Stimulated activated CD4-positive, alpha-beta T cell treated with anti-CD3 and anti-CD28 coated beads, Interleukin-15, amount 100 ng/mL, for 24 hours (primary cell): ENCODE measurements at places on chromosomes 2 and 18.
A peak's percentile ranks its signal among the peaks of the same experiment; 100 is the strongest.

- peak; percentile 22 for DNase-seq
Observed at GRCh38 chr2:174633623-174633930, 36.0 kb upstream of the WIPF1 start.

- DNase-seq, result no peak
Observed at GRCh38 chr2:42794271-42795046, 2.1 kb upstream of the HAAO start.

DNA sequence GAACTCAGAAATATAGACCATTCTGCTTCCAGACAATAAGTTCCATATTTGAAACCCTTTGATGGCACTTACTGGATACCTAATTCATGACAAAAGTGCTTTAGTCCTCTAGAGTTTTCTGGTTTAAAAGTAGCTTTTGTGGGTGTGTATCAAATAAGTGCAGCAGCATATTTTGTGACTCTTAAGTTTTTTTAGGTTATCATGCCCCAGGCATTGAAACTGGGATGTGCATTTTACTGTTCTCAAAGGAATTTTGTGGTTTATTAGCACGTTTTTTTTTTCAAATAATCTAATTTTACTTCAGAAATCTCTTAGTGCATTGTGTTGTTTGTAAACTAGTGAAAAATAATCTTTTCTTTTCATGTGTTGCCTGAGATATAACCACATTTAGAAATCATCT, 1.5 kb downstream of the XRCC5 start:
- no peak for DNase-seq

DNA sequence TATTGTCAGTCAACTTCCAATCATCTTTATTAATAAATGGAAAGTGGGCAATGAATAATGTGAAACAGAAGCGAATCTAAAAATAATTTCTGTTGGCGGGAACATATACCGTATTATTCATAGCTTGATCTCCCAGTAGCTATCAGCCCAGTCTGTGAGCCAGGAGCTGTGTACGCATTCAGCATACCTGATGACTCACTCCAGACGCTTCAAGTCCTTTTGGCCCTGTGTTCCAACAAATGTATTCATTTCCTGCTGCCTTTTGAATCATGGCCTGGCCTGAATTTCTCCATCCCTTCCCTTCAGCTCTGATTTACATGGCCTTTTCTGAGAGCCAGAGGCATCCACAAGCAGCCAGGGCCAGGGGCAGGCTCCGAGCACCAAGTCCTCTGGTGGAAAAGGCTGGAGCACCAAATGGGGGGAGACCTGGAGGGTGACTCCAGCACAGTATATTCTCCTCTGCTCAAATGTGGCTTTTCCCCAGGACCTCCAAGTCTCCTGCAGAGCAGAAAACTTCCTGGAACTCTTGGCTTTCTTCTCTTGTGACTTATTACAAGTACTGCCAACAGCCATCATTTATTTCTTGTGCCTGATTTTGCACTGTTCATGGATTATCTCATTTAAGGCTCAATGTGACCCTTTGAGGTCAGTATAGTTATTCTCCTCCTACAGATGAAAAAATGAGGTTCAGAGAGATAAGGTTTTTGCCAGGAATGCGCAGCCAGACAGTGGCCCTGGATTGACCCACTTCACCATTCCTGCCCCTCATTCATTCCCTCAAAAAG, 108.7 kb downstream of the EN1 start:
- DNase-seq, result no peak

DNA sequence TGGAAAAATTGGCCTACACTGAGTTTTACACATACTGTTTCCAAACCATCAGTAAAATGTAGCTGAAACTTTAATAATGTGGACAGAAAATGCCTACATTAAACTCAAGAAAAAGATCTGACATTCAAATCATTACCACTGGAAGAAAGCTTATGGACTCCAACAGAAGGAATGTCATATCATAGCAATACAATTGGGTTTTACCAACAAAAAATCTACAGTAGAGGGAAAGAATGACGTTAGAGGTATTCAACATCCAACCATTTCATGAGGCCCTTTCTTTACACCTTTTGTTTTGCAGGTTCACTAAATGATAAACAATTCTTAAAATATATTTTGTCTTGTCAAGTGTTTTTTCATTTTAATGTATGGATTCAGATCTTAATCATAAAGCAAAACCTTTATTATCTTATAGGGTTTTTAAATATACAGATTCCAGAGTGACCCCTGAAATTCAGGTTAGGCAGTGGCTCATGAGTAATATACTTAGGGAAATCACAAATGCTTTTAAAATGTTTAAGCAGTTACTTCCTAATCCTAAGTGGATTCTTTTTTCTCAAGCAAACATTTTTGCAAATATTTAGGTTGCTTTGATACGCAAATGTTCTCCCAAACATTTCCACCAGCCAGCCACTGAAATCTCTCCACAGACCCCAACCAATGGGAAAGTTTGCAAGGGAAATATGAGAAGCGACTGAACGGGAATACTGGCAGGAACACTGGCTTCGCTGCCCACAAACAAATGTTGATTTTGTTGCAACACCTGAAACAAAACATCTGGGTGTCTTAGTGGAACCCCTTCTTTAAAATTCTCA, 168.7 kb downstream of the TCF4 start:
- DNase-seq, result no peak

GRCh38 chr2:212540341-212540740, 1.7 kb upstream of the ERBB4 start:
- DNase-seq, result no peak

DNA sequence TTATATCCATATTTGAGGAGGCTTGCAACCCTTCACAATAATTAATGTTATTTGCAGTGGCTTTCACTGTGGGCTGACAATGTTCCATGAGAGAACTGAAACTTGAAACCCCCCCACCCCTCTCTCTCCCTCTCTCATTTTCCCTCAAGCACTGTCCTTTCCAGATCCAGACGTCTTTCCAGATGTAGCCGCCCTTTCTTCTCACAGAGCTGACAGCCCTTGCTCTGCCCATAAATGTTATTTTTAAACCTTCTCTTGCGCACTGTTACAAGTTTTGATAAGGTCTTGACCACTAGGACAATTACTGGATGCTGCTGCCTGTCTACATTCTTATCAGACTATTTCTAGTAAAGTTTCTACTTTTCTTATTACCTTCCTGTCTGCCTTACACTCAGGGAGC, 91.4 kb upstream of the LINC00305 start:
- DNase-seq, result no peak

DNA sequence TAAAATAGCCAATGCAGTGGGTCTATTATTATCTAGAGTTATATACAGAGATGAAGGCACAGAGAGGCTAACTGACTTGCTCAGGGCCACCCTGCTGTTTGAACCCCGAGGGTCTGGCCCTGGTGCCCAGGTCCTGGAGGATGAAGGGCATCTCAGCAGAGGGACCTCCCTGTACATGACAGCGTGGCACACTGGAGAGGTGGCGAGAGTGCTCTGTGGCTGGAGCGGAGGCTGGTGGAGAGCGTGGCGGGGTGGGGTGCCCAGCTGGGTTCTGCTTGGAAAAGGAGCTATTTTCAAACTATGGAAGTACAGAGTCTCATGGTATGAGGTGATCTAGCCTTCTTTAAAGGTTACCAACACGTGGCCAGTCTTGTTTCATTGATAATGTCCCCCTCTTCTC, 35.8 kb downstream of the GREB1 start:
- DNase-seq, result no peak

GRCh38 chr2:38660282-38660681, 5.6 kb upstream of the GALM start:
- no peak for DNase-seq

GRCh38 chr18:46282177-46282570, 178.0 kb downstream of the HAUS1 start:
- no peak for DNase-seq

DNA sequence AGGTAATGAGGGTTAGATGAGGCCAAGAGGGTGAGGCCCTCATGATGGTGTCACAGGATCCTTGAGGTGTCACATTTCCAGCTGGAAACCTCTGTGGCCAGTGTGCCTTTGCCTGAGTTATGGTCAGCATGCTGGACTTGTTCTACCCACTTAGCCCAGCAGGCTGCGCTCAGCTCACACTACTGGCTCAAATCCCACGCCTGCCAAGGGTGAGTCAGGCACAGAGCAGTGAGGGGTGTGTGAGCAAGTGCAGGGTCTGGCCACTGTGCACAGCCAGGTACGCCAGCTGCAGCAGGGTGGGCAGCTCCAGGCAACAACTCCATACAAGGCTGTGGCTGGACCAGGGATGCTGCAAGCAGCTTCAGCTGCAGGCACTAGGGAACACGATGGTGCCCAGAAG, 616.6 kb upstream of the FSHR start:
- no peak for DNase-seq

GRCh38 chr2:237039301-237040031, 46.2 kb upstream of the COPS8 start:
- DNase-seq, result no peak

- DNase-seq, result no peak
Observed at GRCh38 chr2:48723129-48723528, 32.4 kb downstream of the LHCGR start.

DNA sequence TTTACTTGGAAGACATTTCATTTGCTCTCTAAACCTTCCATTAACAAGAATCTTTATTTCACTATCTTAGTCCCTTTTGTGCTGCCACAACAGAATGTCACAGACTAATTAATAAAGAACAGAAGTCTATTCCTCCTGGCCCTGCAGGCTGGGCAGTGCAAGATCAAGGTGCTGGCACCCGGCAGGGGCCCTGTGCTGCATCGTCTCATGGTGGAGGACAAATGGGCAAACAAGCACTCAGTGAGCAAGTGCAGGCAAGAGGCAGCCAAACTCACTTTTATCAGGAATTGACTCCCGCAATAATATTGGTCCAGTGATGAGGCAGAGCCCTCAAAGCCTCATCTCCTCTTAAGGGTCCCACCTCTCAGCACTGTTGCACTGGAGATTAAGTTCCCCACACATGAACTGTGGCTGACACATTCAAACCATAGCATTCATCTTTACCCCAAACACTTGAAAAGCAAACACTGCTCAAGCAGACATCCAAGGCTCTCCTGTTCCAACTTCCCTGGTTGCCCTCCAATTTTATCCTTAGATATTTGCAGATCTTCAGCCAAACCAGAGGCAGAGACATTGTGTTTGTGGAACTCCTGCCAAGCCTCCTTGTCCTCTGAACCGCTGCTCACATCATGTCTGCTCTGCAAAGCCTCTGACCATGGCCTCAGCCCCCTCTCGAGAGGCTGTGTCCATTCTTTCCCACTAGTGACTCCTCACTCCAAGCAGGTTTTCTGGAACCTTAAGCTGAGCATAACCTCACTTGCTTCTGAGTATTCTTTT, 404.4 kb upstream of the SOX11 start:
- DNase-seq, result no peak

GRCh38 chr2:73283545-73284295, 558 bp downstream of the FBXO41 start:
- peak; percentile 66 for DNase-seq

- no peak for DNase-seq
Observed at GRCh38 chr2:159905926-159906714, 108.1 kb upstream of the CD302 start.

- DNase-seq, result no peak
Observed at GRCh38 chr2:55112229-55113031, 62.2 kb upstream of the RTN4 start.

DNA sequence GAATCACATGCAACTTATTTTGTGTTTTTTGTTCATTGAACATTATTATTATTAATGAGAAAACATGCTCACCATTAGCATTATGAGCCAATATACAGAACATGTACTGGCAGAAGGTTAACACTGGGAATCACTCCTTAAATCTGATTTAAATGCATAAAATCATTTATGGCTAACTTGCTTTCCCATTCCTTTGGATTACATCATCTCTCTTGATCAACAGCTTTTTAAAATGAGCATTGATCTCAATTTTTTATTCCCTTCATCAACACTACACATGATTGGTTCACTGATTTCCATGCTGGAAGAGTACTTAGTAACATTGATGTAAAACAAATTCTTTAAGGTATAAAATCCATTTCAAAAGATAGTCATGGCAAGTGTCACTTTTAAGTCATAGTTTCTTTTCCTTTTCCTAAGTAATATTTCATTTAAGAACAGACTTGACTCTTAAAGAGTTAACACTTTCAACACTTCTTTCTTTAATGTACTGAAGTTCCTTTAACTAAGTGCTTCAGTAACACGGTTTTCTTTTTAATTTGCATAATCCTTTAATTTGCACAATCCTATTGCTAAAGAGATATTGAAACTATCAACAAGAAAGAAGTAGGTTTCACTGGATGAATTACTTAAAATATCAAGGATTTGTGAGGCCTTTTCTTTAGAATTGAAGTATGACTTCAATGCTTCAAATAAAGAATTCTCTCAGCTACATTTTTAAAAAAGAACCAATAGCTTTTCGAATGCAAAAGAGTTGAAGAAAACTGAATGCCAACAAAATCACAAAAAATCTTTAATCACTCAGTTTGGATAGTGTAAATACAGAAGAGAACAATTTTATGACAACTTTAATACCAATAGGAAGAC, 24.9 kb upstream of the BUB1 start:
- DNase-seq, result no peak

GRCh38 chr18:34772887-34773286, 62.8 kb downstream of the DTNA start:
- DNase-seq, result no peak

GRCh38 chr2:101710036-101710435, 12.5 kb downstream of the MAP4K4 start:
- DNase-seq, result no peak

GRCh38 chr2:30865243-30865642, 58.0 kb upstream of the CAPN13 start:
- DNase-seq, result no peak

DNA sequence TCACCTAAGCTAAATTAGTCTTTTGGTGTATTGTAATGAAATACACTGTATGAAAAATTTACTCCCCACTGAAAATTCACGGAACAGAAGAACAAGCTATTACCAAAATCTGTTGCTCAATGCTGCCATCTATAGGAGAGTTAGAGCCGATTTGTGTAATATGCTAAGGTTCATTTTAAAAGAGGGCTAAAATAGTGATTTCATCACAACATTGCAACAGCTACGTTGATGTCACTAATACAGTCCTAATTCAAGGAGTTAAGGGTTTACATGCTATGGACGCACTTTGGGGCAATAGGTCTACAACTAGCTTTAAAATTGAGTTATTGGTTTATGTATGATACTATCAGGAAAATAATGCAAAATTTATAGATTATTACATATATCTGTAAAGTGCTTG, 3.0 kb upstream of the IRS1 start:
- no peak for DNase-seq

DNA sequence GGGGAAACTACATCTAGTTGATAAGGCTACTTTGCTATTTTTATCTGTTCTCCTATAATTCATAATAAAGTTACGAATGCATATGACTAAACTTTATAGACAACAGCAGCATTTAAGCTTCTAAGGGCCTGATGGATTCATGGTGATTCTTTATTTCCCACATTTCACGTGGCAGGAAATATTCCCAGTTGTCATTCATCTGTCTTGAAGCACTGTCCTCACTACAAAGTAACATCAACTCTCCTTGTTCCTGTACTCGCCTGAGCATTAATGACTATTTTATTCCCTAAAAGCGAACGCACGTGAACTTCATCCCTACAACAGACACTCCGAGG, 2.6 kb downstream of the SATB2 start:
- no peak for DNase-seq

GRCh38 chr2:224029876-224030275, 9.2 kb downstream of the SERPINE2 start:
- DNase-seq, result no peak
